Choroid plexus epithelial cell (primary cell): ENCODE measurements at places on chromosomes 2 and 18.
A peak's percentile ranks its signal among the peaks of the same experiment; 100 is the strongest.

GRCh38 chr2:98803405-98804264, 72.7 kb upstream of the MGAT4A start:
- no peak for DNase-seq

DNA sequence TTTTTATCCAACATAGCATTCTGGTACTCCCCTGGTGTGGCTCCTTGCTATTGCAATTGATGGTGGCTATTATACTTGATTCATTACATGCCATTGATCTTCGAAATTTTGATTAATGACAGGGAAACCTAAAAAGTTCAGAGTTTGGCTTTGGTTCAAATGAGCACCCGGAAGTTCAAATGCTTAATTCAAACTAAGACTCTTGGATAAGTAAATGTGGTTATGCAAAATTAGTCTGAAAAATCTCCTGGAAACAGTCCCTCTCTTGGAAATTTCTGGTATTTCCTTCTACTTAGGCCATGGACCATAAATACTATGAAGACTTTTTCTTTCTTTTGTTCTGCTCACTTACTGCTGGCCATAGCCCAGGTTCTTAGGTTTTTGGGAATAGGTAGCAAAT, 65.3 kb upstream of the SMIM21 start:
- no peak for DNase-seq

DNA sequence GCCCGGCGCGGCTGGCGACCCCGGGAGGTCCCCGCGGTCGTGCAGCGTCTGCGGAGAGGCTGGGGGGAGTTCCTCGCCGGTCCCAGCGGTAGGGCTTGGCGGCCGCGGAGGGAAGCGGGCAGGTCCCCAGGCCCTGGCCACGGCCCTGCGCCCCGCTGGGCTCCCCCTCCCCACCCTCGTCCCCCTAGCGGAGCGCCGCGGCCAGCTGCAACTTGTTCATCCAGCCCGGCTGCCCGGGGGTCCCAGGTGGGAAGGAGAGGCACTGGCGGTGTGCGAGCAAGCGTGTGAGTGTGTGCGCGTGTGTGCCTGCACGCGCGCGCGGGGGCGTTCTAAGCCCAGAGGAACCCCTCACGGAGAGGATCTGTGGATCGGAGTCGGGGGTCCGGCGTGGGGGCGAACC, 1.3 kb downstream of the PTPRM start:
- DNase-seq: peak; percentile 37

- DNase-seq: no peak
These were observed 14.4 kb upstream of the VRK2 start for GRCh38 chr2:58032016-58032763.

DNA sequence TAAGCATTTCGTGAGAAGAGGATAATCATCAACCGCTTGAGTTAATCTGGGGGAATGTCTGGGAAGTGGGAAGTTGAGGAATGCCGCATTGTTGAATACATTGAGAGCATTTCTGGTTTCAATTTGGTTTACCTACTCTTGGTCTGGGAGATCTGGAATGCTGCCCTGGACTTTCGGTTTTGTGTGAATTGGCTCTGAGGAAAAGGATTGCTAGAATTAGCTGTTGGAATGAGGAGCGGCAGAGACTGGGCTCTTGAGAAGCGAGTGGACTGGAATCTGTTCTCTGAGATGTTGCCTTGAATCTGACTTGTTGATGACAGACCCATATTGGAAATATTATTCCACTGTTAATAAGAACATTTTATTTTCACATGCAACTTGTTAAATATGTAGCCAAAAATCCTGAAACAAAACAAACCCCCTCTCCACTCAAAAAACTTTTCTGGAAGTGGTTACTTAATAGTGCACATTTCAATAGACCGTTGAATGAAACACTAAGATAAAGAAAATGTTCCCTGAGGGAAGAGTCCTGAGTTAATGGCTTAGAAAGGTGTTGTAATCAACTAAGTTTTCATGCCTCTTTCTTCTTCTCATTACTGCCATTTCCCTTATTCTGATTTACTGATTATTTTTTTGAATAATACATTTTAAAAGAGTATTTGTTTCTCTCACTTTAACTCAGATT, 50.8 kb downstream of the PTPRM start:
- DNase-seq: peak; percentile 72

GRCh38 chr18:28281400-28281799, 104.5 kb upstream of the CDH2 start:
- DNase-seq: no peak

GRCh38 chr2:83850071-83850725, 608.9 kb downstream of the SUCLG1 start:
- DNase-seq: peak; percentile 9

GRCh38 chr18:49701190-49701589, 112.1 kb downstream of the ACAA2 start:
- DNase-seq: no peak

DNA sequence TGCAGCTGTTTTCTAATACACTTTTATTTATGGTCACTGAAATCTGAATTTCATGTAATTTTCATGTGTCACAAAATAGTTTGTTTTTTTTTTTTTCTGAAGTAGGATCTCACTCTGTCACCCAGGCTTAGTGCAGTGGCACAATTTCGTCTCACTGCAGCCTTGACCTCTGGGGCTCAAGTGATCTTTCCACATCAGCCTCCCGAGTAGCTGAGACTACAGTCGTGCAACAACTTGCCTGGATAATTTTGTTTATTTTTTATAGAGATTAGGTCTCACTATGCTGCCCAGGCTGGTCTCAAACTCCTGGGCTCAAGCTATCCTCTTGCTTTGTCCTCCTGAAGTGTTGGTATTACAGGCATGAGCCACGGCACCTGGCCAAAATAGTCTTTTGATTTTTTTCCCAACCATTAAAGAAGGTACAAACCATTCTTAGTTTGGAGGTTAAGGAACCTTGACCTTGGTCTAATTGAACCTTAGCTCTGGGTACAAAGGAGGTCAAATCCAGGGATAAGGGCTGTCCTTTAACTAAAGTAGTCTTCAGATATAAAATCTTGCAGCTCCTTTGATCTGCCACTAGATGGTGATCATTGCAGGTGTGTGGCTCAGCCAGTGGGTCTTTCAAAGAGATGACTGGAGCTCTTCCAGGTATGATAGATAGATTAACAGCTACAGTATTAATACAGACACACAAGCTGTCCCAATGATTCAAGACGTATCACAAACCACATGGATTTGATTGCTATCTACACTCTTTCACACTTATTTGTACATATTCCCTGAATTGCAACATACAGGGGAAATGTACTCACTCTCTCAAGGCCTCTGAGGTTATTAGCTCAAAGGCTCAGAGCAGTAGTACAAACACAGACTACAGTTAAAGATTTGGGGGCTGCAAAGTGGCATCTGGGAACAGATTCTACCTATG, 4.7 kb upstream of the KRCC1 start:
- DNase-seq: peak; percentile 58

DNA sequence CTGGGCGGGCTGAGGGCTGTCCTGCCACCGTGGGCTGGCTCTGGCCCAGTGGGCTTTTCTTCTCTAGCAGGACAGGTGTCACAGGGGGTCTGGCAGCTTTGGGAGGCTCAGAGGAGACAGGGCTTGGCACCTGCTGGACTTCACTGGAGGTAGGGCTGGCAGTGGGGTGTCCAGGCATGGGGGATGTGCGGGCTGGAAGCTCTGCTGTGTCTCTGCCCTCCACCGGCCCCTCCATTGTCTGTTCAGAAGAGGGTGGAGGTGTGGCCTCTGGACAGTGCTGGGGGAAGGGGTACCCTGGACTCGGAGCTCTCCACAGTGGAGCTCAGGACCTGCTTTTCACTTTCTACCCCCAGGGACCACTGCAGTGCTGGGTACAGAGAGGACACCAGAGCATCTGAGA, 9.2 kb downstream of the PTPRN start:
- no peak for DNase-seq

DNA sequence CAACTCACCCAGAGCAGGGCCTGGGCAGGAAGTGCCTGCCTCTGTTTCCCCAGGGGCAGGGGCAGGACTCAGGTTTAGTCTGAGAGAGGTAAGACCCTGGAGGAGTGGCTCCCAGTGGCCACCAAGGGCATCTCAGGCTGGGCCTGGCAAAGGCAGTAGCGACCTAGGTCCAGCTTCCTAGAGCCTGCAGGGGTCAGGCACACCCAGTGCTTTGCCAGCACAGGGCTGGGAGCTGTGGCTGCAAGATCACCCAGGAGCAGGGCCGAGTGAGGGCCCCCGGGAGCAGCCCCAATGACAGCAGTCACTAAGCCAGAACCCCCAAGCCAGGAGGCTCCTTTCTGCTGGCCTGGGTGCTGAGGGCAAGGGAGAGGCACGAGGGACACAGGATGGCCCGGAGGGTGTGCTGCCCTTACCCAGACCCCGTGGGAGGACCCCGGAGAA, 8.8 kb upstream of the DUSP2 start:
- DNase-seq: no peak

GRCh38 chr18:68840554-68841263, 42.8 kb downstream of the CCDC102B start:
- peak; percentile 95 for DNase-seq

DNA sequence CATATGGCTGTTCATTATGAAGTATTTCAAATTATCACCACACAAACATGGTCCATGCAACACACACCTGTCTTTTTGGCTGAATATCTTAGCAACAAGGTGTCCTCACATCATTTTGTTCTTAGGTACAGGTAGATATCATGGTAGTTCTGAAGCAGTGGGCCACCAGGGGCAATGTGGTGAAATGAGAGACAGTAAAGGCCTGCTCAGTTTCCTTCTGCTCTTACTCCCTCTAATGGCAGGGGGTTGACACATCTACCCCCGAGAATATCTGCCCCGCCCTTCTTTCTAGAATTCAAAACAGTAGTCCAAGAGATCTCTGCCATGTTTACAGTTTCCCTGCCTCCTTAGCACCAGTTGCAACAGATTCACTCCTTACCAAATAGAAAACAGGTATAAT, 147.0 kb upstream of the KLHL14 start:
- peak; percentile 51 for DNase-seq

DNA sequence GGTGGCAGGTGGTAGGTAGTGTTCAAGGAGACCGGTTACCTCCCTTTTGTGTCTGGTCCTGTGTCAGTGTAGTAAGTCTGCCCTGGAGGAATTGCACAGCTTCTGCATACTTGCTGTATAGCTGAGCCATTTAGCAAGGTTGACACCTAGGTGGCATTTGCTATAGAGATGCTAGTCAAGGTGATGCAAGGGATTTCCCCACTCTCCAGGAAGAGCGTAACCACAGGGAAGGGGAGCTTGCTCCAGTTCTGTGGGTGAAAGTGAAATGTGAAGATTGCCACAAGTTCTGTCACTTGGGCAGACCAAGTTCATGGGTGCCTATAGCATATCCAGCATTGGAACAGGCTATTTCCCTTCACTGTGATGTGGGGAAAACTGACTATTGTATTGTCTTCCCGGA, 28.1 kb downstream of the NAT8 start:
- no peak for DNase-seq

- DNase-seq: no peak
These were observed 194.8 kb downstream of the CD226 start for GRCh38 chr18:69752737-69753380.

DNA sequence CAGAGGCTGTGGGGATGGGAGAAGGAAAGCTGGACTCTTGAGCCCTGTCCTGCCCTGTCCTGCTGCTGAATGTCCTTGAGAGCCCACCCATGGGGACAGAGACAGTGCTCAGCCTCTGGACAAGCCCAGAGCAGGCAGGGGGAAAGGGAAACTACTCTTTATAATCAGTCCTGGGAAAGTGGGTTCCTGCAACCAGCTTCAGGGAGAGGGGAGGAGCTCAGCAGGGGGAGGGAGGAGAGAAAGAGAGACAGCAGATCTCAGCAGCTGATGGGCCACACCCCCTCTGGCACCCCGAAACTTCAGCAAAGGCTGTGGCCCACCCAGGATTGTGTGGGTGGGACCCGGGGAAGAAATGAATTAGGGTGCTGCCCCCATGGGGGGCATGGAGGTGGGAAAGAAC, 11.6 kb downstream of the ECEL1 start:
- DNase-seq: no peak

DNA sequence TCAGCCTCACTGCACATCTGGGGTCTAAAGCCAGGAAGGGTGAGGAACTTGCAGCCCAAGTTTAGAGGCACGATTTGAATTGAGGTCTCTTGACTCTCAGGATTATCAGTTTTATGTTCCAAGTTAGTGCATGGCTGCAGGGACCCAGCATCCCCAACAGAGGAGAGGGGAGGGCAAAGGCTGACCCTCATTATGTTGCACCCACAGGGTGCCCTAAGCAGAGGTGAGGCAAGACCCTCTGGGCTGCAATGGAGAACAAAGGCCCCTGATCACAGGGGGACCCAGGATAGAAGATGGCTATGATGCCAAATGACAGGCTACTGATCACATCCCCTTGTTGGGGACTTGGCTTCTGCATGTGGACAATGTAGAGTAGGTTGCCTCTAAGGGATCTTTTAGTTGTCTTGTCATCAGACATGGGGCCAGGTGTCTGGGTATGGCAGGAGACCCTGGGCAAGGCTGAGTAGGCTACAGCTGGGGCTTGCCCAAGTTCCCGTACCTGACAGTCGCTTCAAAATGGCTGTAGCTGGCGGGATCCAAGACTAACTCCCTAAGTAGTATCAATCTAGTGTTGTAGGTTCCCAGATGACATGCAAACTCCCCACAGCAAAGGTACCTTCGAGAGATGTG, 4.5 kb upstream of the GDF7 start:
- no peak for DNase-seq

GRCh38 chr2:125643128-125643527, 1012.8 kb upstream of the GYPC start:
- no peak for DNase-seq

GRCh38 chr18:45019469-45019868, 338.8 kb downstream of the SETBP1 start:
- DNase-seq: no peak

GRCh38 chr2:161471631-161472030, 55.5 kb downstream of the TBR1 start:
- no peak for DNase-seq

- peak; percentile 51 for DNase-seq
These were observed 69.8 kb upstream of the ACVR1C start for GRCh38 chr2:157698430-157698829.

DNA sequence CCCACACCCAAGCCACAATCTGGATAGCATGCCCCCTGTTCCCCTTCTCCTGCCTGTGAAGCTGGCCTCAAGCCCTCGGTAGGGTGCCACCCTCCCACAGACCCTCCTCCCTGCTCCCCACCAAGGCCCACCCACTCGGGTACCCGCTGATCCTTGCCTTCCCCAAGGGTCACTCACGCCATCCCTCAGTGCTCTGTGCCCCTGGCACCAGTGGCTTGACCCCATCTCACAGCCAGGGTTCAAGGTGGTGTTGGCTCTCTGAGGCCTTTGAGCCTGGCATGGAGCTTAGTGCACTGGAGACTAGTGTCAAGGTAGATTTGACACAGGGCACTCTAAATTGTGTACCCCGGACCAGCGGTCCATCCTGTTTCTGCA, 11.9 kb downstream of the ADRA2B start:
- no peak for DNase-seq

DNA sequence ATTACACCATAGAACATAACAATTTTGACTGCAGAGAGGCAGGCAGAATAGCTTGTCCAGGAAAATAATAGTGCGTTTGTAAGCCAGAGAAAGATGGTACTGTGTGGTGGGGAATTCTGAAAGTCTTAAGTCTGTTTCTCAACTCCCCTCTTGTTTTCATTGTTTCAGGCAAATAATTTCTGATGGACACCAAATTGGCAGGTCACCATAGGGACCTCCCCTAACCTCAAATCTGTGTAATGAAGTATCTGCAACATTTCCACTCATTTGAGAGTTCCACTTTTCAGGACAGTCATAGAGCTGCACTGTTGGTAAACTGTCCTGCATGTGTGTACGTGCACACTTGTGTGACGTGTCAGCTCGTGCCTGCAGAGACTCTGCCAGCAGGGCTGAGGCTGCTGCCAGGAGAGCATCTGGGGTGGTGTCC, 195.6 kb downstream of the AGAP1 start:
- no peak for DNase-seq

- DNase-seq: no peak
These were observed 15.7 kb downstream of the NDUFV2 start for GRCh38 chr18:9117980-9118841.
